ENCODE measurements at places on chromosomes 12 and 14. TPM values are rescaled to one million over a fixed set of nuclear protein-coding genes. Genes with fewer than 3 reads are reported as not detected.

The SERPINA10 gene
- not detected for total RNA-seq

The P2RX2 gene
- not detected for total RNA-seq

The JPH4 gene
- 231 TPM for total RNA-seq

The IQSEC3 gene
- 105 TPM for total RNA-seq

The PTHLH gene
- total RNA-seq, result 2.7 TPM

All from dorsolateral prefrontal cortex (tissue), 122 donors.